ENCODE measurements at places on chromosomes 4 and X. TPM values are rescaled to one million over a fixed set of nuclear protein-coding genes. Genes with fewer than 3 reads are reported as not detected.

DNA sequence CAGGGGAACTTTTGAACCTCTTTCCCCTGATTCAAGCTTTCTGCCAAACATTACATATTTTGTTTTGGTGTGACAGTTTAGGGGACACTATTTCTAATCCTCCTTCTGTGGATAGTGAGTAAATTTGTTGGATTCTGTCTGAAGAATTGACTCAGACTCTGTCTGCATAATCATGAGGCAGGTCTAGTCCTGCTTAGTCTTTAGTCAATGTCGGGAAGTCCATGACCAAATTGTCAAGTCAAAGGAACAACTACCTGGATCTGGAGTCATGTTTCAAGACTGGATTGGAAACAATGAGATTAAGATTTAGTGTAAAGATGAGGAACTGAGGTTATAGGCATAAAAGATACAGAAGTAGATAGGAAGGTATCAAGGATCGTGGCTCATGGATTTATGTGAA is 100.9 kb downstream of the MAGEB17 start:
- DNase-seq = no peak

SMIM31 gene
- total RNA-seq = not detected

- no peak for DNase-seq
Measured at GRCh38 chr4:136414981-136415380, 1117.3 kb downstream of the PCDH18 start.

DRD5 gene
- total RNA-seq = not detected

GRCh38 chr4:175253184-175253902 is 335.2 kb downstream of the ADAM29 start:
- DNase-seq = no peak

GRCh38 chrX:119479845-119480244 is 11.6 kb downstream of the SLC25A5 start:
- no peak for DNase-seq

REPS2 gene
- total RNA-seq = 0.35 TPM

VCX gene
- not detected for total RNA-seq

DNA sequence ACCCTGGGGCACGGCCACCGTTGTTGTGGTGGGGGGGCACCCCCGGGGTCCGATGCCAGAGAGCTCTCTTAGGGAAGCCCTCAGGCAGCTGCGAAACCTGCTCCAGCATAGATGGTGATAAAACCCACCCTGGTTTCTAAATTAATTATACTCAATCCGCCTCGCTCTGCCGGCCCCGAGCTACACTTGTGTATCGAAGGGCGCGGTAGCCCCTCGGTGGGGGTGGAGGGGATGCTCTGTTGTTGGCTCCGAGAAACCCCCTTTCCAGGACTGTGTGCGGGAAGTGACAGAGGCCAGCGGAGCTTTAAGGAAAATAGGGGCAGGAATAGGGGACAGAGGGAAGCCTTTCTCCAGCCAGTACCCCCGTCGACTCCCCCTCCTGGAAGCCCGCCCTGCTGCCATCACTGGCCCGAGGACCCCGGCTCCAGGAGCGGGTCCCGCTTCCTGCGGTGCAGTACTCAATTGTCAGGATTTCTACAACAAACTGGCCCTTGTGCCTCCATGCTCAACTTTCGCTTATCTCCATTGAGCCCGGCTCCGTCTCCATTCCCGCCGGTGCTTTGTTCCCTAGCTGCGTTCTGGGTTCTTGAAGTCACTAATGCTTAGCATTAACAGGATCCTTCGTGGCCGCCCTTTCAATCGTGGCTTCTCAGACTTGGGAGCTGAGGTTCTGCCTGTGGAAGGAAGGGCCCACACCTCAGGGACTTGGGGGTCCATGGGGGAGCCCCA is 408.2 kb downstream of the BCOR start:
- no peak for DNase-seq

RAB33A gene
- total RNA-seq = 5.0 TPM

DNA sequence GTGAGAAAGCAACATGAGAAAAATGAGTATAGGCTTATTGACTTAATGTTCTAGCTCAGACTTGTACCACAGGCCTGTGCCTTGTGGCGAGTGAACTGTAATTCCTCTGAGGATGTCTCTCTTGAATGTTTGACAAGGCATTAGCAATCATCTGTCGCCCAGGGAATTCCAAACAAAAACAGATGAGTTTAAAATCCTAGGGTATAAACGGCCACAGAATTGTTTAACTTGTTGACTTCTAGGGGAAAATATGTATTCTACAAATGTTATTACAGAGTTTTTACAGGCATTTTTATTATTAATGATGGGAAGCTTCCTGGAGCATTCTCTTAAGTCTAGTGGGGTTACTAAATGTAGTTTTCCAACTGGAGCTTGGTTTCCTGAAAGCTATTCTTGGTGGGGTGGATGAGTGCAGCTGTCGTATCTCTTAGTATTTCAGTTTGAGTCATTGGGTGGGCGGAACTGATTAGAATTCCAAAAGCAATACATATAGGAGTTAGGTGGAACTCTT is 40.6 kb downstream of the ARHGAP10 start:
- no peak for DNase-seq

GRCh38 chr4:7007944-7008343 is 35.2 kb upstream of the TADA2B start:
- DNase-seq = no peak

GRCh38 chr4:139619644-139620043 is 46.0 kb upstream of the MGST2 start:
- DNase-seq = no peak

GRCh38 chr4:83910693-83911092 is 374.8 kb downstream of the GPAT3 start:
- DNase-seq = no peak

DNA sequence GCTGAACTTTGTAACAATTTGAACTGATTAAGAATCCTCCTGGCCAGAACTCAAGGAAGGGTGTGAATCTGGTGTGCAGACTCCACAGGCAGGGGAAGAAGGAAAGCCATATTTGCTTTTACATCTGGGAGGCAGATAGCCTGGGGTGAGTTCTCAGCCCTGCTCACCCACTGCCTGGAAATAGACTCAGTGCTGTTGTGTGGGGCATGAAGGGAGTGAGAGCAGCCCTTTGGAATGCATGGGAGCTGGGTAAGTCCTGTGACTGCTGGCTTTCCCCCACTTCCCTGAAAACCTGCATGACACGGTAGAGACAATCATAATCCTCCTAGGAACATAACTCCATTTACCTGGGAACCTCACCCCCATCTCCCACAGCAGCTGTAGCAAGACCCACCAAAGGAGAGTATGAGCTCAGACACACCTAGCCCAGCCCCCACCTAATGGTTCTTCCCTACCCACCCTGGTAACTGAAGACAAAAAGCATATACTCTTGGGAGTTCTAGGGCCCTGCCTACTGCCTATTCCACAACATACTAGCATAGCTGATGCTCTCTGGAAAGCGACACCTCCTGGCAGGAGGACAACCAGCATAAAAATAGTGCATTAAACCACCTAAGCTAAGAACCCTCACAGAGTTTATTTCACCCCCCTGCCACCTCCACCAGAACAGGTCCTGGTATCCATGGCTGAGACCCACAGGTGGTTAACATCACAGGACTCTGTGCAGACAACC is 59.3 kb upstream of the UBQLN2 start:
- DNase-seq = no peak

- no peak for DNase-seq
Measured at GRCh38 chr4:113837397-113837796, 75.9 kb upstream of the CAMK2D start.
